Urothelium cell line (cell line): ENCODE measurements at places on chromosomes 6 and 20.

GRCh38 chr6:24330137-24330732, 27.6 kb downstream of the DCDC2 start:
- no peak for DNase-seq

DNA sequence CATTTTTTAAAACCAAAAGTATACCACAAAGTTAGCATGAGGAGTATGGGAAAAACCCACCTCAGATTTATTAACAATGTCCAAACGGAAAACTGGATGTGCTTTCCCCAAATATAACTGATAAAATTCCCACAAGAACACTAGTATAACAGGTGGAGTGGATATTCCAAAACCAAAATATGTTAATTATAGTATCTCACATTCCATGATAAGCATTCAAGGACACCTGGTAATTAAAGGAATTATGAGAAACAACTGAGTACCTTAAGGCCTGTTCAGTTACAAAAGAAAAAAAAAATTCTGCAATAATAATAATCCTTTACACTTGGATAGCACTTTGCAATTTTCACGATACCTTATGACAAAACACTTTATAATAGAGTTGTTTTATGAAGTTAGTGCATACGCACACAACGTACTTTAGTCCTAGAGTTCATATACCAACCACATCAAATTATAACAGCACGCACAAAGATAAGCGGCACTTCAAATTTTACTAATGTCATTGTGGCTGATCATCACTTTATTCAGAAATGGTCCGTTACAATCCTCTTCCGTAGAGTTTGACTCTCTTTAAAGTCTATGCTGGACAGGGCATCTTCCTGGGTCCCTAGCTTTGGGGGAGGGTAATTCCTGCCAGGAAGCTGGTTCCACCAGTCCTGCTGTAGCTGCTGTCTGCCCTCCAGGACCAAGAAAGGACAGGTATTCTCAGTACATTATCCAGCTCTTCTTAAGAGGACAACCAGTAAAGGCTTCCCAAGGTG, 1.7 kb downstream of the CDK19 start:
- peak; percentile 6 for DNase-seq

- no peak for DNase-seq
Measured at GRCh38 chr6:47114460-47114859, 72.3 kb upstream of the ADGRF1 start.

GRCh38 chr6:112827793-112828192, 480.7 kb downstream of the RFPL4B start:
- no peak for DNase-seq

DNA sequence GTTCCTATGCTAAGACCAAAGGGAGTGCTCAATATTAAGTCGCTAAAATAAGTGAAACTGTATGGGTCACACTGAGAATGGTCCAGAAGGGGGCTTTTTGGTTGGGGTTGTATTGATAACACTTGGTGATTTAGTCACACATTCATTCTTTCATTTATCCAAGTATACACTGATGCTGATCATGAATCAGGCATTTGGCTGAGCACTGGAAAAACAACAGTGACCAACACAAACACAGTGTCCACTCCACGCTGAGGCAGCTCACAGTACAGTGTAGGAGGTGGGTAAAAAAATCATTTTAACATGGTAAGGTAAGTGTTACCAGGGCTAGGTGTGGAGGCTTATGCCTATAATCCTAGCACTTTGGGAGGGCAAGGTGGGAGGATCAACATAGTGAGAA, 9.2 kb upstream of the FAM83C start:
- DNase-seq: no peak

- DNase-seq: peak; percentile 78
Measured at GRCh38 chr6:139732451-139732850, 358.0 kb upstream of the CITED2 start.

DNA sequence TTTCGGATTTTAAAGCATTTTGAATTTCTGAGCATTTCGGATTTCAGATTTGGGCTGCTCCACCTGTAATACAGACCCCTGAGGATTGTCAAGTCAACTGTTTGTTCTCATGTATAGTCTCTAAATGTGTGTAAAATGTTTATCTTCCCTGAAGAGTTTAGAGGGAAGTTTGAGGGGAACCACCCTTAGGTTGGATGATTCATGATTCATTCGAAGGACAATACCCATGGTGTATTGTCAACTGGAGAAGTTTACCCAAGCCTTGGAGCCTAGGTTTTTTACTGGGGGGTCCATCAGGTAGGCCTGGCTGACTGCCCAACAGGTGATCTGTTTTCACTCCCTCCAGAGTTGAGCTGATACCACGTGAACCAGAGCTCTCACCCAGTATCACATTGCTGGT, 18.9 kb downstream of the GSTA4 start:
- no peak for DNase-seq

GRCh38 chr6:154615483-154616025, 105.1 kb upstream of the CNKSR3 start:
- peak; percentile 89 for DNase-seq

- peak; percentile 47 for DNase-seq
Measured at GRCh38 chr6:107064579-107065065, 36.6 kb downstream of the MTRES1 start.

DNA sequence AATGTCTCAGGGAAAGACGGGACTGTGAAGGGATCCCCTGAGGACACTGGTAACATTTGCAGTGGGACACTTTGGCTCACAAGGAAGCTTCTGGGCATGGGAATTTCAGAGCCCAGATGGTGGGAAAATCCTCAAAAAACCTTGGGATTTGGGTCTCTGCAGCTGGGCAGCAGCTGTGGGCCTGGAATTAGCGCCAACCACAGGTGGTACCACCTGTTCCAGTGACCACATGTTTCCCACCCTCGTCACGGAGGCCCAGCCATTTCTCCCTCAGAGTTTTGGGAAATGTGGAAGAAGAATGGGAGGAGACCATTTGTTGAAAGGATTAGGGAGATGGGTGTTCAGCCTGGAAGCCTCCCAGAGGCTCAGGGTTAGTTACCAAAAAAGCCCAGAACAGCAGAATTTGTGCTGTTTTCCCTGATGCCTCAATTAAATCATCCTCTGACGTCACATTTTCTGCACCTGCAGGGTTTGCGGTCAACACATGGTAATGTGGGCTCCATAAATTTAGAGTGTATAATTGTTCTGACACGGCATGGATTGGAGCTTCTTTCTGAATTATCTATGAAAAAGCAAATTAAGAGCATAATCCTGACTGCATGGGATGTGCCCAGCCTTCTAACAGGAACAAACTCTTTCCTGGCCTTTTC, 34.4 kb downstream of the EDN3 start:
- no peak for DNase-seq

GRCh38 chr20:38001981-38002380, 31.3 kb downstream of the TTI1 start:
- DNase-seq: no peak

- no peak for DNase-seq
Measured at GRCh38 chr20:24135781-24136180, 147.2 kb upstream of the GGTLC1 start.

GRCh38 chr20:53981752-53982437, 88.5 kb downstream of the BCAS1 start:
- DNase-seq: no peak

- no peak for DNase-seq
Measured at GRCh38 chr20:58026361-58026760, 202.1 kb downstream of the ANKRD60 start.

- no peak for DNase-seq
Measured at GRCh38 chr20:24819331-24819965, 129.6 kb upstream of the CST7 start.

- no peak for DNase-seq
Measured at GRCh38 chr6:22079783-22080182, 217.1 kb downstream of the PRL start.
